Stimulated activated CD4-positive, alpha-beta T cell treated with anti-CD3 and anti-CD28 coated beads, Interleukin-1b, Interleukin-23, amount 100 ng/mL, for 24 hours (primary cell): ENCODE measurements at places on chromosomes 11 and 22.

GRCh38 chr22:38077595-38077994, 6.4 kb downstream of the SLC16A8 start:
- DNase-seq, result no peak

DNA sequence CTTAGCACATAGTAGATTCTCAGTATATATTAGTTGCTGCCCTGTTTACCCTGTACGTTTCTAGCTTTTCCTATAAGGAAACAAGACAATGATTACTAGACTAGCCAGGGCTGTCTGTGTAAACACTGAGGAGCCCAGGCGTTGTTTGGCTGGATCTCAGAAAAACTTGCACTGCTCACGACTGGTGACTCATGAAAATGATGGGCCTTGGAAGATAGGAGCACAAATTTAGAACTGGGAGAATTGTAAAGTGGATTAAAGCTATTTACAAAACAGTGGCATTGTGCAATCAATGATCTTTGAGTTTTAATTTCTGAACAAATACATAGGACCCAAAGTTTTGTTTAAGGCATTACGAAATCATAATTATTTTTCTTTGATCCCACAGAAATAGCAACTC, 276.9 kb downstream of the FAM76B start:
- DNase-seq, result no peak

DNA sequence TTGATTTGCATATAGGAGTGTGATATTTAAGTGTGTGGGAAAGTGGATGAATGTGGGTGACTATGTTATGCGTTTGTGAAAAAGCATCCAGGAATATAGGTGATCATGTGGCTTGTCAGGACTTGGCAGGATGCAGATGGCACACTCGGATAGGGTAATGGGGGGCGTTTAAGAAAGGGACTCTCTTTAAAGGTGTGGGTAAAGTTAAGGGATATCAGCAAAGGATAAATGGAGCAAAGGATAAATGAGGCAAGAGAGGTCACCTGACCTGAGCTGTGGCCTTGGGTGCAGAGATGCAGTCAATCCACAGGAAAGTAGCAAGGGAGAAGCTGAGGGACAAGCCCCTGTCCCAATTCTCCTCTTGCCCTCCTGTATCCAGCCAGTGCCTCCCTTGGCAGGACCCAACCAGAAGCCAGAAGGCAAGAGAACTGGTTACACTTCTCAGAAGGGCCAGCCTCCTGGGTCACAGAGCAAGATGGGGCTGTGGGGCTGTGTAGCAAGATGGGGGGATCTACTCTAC, 47.5 kb upstream of the GRAMD1B start:
- no peak for DNase-seq

GRCh38 chr11:120675171-120675570, 163.6 kb downstream of the GRIK4 start:
- DNase-seq, result no peak

DNA sequence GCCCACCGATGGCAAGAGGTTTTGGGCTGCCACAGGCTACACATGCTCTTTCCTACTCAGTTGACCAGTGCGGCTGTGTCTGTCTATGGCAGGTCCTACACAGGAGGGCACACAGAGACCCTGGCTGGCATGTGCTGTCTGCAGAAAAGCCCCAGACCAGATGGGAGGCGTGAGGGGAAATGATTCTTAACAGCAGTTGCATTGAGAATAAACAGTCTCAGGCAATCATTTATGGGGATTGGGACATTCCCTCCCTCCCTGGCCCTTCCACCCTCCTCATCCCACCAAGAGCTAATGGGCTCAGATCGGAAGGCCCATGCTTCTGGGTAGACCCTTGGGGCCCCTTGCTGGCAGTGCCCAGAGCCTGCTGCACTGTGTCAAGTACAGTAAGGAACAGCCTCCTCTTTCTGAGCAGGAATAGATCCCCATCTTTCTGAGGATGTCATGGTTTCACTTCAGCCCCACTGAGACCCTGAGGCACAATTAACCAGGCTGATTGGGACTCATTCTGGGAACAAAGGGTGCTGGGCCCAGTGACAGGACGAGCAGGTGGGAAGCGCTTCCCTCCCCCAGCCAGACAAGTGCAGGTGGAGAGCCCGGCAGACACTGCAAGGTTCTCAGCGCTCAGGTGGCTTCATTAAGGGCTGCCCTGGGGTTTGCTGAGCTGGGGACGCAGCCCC, 28.3 kb downstream of the TSPAN18 start:
- no peak for DNase-seq

GRCh38 chr22:41021061-41021612, 70.0 kb downstream of the RBX1 start:
- no peak for DNase-seq

DNA sequence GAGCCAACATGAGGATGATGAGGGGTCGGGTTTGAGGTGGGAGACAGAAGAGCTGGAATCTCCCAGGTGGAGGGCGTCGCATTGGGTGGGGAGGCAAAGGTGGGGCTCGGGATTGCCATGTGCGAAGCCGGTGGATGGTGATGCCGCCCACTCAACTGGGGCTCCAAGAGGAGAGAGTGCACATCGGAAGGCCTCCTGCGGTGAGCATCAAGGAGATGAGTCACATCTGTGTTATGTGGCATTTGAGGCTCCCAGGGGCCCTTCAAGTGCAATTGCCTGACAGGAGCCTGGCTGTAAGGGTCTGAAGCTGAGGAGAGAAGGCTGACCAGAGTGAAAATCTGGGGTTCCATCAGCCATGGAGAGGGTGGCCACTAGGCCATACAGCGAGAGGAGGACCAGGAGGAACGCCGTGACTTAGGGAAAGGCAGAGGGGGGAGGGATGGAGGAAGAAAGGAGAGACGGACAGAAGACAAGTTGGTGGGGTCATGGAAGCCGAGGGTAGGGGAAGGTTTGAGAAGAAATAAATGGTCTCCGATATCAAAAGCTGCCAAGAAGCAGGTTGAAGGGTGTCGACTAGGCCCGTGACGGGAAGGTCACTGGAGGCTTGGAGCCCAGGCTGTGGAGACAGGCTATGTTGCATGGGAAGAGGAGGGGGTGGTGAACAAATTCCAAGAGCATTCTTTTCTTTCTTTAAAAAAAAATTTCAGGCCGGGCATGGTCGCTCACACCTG, 21.3 kb downstream of the RASD2 start:
- no peak for DNase-seq

- DNase-seq, result no peak
These were observed 15.2 kb upstream of the GAS2L1 start for GRCh38 chr22:29291215-29291614.

DNA sequence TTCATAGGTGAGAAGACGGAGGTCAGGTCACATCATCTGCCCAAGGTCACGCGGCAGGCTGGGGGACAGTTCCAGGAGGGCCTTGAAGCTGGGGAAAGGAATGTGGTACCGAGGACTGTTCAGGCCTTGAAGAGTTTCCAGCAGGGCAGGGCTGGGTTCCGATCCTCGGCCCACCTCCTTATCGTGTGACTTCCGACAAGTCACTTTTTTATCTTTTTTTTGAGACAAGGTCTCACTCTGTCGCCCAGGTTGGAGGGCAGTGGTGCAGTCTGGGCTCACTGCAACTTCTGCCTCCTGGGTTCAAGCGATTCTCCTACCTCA, 623 bp downstream of the NDUFS8 start:
- no peak for DNase-seq

DNA sequence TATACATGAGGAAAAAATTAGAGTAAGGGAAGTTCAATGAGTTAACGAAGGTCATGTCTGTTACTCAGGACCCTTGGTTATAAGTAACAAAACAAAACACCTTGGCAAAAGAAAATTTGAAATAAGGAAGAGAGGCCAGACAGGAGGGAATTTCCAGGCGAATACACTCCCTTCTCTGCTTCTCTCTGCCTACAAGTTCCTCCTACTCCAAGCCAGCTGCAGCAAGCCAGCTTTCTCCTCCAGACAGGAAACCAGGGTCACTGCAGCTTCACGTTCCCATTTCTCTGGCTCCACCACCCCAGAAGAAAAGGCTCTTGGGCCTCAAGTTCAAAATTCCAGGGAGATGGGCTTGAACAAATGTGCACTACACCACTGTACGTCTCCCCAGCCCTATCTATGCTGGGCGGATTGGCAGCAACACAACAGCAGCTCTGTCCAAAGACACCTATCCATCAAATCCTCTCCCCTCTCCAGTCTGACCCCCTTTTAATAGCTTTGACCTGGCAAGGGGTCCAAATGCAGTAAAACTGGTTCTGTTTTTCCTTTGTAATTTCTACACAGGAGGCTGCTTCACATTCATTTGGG, 27.7 kb downstream of the SMCO4 start:
- DNase-seq, result no peak

DNA sequence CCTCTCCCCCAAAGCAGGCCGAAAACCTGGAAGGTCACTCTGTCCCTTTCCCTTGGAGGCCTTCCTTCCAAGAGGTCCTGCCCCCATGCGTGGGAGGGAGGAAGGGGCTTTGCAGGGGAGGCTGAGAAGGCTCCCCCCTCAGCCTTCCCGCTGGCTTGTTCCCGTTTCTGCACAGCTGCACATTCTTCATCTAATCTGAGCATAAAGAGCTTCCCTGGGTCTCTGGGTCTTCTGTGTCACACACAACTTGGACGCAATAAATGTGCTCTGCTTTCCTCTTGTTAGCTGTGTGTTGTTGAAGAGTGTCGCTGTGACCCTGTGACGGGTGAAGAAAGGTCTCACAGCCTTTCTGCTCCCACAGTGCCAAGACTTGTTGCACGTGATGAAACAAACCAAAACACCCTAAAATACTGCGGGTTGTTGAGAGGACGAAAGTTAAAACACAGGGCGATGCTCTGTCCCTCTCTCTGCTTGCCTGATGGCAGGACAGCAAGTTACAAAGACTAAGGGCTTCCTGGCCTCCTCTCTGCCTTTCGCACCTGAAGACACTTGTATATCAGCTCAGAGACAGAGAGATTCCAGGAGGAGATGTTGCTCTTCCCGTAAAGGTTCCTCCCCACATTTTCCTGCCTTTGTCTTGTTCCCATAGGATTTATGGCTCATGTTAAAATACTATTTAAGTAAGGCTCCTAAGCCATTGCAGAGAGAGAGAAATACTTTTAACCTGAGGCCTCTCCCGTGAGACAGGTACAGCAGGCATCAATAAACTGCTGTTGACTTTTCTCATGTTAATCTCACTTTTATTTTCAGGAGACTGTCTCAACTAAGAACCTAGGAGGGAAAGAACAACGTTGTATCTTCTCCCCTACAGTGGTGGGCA, 15.4 kb upstream of the IFITM3 start:
- no peak for DNase-seq

- no peak for DNase-seq
These were observed 982.2 kb downstream of the BRD1 start for GRCh38 chr22:48845356-48845936.

- DNase-seq, result no peak
These were observed 10.0 kb downstream of the KCNA4 start for GRCh38 chr11:30006876-30007275.

DNA sequence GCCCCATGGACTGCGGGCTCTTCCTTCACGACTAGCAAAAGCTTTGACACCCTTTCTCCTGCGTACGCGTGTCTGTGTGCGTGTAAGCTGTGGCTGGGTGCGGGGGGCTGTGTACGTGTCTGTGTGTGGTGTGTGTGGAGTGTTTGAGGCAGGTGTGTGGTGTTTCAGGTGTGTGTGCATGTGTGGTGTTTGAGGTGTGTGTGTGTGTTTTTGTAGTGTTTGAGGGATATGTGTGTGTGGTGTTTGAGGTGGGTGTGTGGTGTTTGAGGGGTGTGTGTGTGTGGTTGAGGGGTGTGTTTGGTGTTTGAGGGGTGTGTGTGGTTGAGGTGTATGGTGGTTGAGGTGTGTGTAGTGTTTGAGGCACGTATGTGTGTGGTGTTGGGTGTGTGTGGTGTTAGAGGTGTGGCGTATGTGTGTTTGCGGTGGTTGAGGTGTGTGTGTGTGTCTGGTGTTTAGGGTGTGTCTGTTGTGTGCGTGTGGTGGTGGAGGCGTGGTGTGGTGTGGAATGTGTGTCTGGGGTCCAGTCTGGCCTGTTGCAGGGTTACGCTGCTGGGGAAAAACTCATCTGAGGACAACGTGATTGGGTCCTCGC, 687 bp upstream of the ARSA start:
- DNase-seq, result no peak

DNA sequence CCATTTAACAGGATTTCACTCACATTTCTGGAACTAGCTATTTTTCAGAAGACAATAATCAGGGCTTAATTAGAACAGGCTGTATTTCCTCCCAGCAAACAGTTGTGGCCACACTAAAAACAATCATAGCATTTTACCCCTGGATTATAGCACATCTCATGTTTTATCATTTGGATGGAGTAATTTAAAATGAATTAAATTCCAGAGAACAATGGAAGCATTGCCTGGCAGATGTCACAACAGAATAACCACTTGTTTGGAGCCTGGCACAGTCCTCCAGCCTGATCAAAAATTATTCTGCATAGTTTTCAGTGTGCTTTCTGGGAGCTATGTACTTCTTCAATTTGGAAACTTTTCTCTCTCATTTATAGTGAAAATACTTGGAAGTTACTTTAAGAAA, 9.2 kb downstream of the PRSS23 start:
- no peak for DNase-seq

GRCh38 chr22:41447435-41448188, 1.0 kb upstream of the TOB2 start:
- DNase-seq, result peak; percentile 48

- no peak for DNase-seq
These were observed 30.8 kb downstream of the APLP2 start for GRCh38 chr11:130100381-130101095.

DNA sequence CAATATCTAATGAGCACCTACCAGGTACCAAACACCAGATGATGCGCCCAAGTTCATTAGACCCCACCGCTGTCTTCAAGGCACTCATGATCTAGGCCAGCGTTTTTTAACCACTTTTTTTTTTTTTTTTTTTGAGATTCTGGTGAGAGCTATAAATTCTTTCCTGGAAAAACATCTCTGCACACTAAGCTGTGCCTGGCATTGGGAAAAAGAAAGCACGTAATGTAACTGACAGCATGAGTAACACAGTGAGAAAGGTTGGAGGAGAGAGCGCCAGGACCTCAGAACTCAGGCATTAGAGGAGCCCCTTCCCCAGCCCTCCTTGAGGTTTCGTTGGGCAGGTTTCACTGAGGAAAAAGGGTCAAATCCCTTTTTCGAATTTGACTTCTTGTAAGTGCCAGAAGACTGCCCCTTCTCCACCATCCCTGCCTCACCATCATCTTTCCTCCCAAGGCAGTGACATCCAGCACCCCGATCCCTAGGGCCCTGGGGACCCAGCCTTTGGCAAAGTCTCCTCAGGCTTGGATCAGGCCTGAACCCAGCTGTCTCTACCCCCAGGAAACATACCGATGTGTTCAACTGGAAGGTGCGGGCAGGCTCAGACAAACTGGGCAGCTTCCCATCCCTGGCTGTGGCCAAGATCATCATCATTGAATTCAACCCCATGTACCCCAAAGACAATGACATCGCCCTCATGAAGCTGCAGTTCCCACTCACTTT, 26.1 kb upstream of the SMIM35 start:
- DNase-seq, result no peak

DNA sequence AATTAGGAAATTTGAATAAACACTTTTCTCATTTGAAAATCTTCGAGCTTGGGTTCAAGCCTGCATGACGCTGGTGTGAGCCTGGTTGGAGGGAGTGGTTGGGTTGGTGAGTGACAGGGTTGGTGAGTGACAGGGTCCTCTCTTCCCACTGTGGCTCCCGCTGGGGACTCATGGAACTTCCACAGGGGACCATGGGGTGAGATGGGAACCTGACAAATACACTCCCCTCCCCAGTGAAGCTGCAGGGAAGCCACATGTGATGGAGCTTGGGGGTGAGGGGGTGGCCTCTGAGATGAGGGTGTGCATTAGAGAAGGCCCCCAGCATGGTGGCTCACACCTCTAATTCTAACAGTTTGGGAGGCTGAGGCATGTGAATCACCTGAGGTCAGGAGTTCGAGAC, 66.8 kb downstream of the RTL6 start:
- no peak for DNase-seq

GRCh38 chr11:27740362-27741013, 40.2 kb upstream of the BDNF start:
- DNase-seq, result no peak

- DNase-seq, result no peak
These were observed 9.4 kb upstream of the PATL1 start for GRCh38 chr11:59678118-59678812.
